ENCODE measurements at places on chromosomes 11 and 22.

GRCh38 chr11:118635237-118635591, 27.8 kb downstream of the PHLDB1 start:
- no peaks in the 10 kb centered on the region for H3K36me3 ChIP-seq
- DNase-seq: no peak
- H3K27me3 ChIP-seq: no peaks in the 10 kb centered on the region
- H3K27ac ChIP-seq: no peak overlapping the region

- peaks cover 49% of the 10 kb centered on the region for H3K4me1 ChIP-seq
- peak overlapping the region; percentile 55 for H3K27ac ChIP-seq
- H3K27me3 ChIP-seq: no peaks in the 10 kb centered on the region
These were observed 11.5 kb downstream of the PTPRJ start for GRCh38 chr11:47991894-47992293.

DNA sequence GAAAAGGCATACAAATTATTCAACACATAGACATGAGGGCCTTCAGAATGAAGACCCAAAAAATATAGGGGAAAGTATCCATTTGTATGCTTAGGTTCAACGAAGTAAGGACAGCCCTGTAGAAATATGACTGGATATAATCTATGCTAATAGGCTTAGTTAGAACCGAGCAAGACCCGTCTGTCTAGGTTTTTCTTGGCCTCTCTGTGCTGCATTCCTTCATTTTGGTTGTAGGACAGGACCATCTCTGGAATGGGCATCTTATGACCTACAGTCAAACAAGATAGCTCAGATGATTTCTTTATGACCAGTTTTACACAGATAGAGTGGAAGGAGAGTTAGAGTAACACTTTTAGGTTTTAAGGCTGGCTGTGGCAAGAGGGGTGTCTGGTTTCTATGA, 5.6 kb upstream of the MS4A7 start:
- peaks cover 19% of the 10 kb centered on the region for H3K27me3 ChIP-seq
- no peak overlapping the region for H3K4me3 ChIP-seq
- H3K36me3 ChIP-seq: no peaks in the 10 kb centered on the region
- H3K27ac ChIP-seq: no peak overlapping the region
- no peaks in the 10 kb centered on the region for H3K4me1 ChIP-seq

GRCh38 chr22:49724030-49724892, 103.4 kb downstream of the BRD1 start:
- H3K4me1 ChIP-seq: peaks cover 12% of the 10 kb centered on the region
- H3K27ac ChIP-seq: peak overlapping the region; percentile 79
- peak; percentile 62 for DNase-seq
- H3K36me3 ChIP-seq: no peaks in the 10 kb centered on the region

DNA sequence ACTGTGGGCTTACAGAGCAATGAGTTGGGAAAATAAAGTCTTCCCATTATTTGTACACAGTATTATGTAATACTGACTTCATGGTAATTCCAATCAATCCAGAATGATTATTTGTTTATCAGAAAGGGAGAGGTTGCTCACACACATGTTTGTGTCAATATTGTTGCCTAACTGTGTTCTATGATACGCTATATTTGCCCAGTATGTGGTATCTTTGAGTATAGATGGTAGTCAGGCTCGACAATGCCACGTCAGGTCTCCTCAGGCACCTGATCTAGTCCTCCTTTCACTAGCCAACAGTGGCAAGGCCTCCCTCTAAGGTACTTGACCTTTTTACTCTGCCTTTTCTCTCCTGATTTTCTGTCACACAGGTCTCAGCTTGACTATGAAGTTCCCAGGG, 5.3 kb downstream of the DNHD1 start:
- no peaks in the 10 kb centered on the region for H3K27me3 ChIP-seq
- H3K4me3 ChIP-seq: no peak overlapping the region
- H3K36me3 ChIP-seq: peaks cover 10% of the 10 kb centered on the region
- no peak overlapping the region for H3K27ac ChIP-seq
- no peak for DNase-seq

- H3K27me3 ChIP-seq: no peaks in the 10 kb centered on the region
- peaks cover 29% of the 10 kb centered on the region for H3K4me1 ChIP-seq
- no peak overlapping the region for H3K27ac ChIP-seq
- no peak overlapping the region for H3K4me3 ChIP-seq
- no peak for DNase-seq
These were observed 128.2 kb downstream of the SGSM3 start for GRCh38 chr22:40498420-40499208.

Data from activated CD4-positive, alpha-beta memory T cell treated with anti-CD3 and anti-CD28 coated beads for 36 hours (primary cell).